ENCODE measurements at places on chromosomes 13 and 19. TPM values are rescaled to one million over a fixed set of nuclear protein-coding genes. Genes with fewer than 3 reads are reported as not detected.

The SCGB2B2 gene
- total RNA-seq = 0.13 TPM

The NKG7 gene
- total RNA-seq = not detected

DNA sequence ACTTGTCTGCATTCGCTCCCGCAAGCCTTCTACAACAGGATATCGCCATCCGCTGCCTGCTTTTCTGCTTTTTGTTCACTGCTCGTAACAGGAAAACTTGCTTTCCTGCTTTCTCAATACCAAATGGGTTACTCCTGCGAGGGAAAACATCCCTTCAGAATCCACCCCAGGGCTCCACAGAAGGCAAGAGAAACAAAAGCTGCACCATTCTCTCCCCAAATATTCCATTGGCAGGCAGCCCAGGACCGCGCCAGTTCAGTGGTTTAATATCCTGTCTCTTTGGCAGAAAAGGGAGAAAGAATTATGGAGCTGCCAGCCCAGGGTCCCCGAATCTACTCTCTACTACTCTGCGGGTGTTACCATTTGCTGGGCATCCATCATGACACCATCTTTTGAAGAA, 84.7 kb upstream of the DOCK9 start:
- no peak overlapping the region for H3K27ac ChIP-seq
- no peak overlapping the region for H3K4me3 ChIP-seq
- peaks cover 36% of the 10 kb centered on the region for H3K36me3 ChIP-seq
- peaks cover 55% of the 10 kb centered on the region for H3K4me1 ChIP-seq
- no peak for DNase-seq
- H3K27me3 ChIP-seq = peaks cover 2% of the 10 kb centered on the region

DNA sequence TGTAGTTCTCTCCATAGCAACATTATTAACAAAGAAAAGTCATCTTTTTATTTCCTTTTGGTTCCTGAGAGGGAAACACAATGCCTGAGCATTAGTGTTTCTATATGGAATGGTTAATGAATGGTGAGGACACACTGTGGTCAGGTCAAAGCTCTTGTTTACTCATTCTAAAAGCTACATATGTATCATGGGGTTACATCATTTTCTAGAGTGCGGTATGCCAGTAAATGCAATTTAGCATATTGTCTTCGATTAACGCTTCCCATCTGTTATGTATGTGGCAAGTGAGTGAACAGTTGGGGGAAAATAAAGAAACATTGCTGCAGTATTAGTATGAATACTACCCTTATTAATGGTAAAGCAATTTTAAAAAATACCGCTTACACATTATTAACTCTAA, 1152.2 kb upstream of the SPRY2 start:
- H3K4me3 ChIP-seq = no peak overlapping the region
- no peaks in the 10 kb centered on the region for H3K27me3 ChIP-seq
- DNase-seq = no peak
- H3K4me1 ChIP-seq = no peaks in the 10 kb centered on the region
- peaks cover 4% of the 10 kb centered on the region for H3K36me3 ChIP-seq

GRCh38 chr19:35403116-35403760, 32.4 kb downstream of the GPR42 start:
- H3K4me3 ChIP-seq = no peak overlapping the region
- H3K27me3 ChIP-seq = peaks cover 20% of the 10 kb centered on the region
- H3K27ac ChIP-seq = no peak overlapping the region
- DNase-seq = no peak
- peaks cover 14% of the 10 kb centered on the region for H3K4me1 ChIP-seq

DNA sequence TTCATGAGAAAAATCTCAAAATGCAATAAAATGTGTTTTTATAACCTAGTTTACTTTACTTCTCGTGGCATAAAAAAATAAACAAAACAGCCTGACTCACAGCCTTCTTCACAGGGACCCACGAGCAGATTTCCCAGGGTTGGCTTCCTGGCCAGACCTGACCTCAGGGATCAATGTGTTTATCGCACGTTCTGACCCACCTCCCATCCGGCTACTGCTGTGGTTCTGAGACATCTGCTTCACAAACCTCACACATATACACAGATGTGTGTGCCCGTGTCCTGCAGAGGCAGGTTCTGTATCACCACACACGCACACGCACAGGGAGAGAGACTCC, 118.3 kb downstream of the COL4A2 start:
- H3K36me3 ChIP-seq = peaks cover 55% of the 10 kb centered on the region
- peaks cover 47% of the 10 kb centered on the region for H3K4me1 ChIP-seq
- H3K4me3 ChIP-seq = no peak overlapping the region
- no peaks in the 10 kb centered on the region for H3K27me3 ChIP-seq
- DNase-seq = peak; percentile 52

DNA sequence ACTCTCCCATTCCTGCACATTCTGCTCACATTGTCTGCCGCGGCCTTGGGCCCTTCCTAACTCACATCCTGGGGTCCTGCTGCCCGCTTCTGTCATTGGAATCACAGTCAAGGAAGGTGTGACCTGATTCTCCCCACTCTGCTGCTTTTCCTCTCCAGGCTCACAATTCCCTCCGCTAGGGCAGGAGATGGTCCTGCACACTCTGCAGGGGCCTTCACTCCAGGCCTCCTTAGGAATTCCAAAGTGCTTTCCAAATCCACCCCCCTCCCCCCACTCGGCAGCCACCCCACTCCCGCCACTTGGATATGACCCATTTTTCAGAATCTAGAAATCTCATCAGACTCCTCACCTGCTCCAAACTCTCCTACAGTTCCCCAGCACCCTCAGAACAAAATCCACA, 3.1 kb upstream of the SLC5A5 start:
- H3K27me3 ChIP-seq = peaks cover 44% of the 10 kb centered on the region
- H3K36me3 ChIP-seq = peaks cover 2% of the 10 kb centered on the region
- H3K27ac ChIP-seq = no peak overlapping the region

- H3K27me3 ChIP-seq = peaks cover 5% of the 10 kb centered on the region
- no peak for DNase-seq
- peaks cover 13% of the 10 kb centered on the region for H3K4me1 ChIP-seq
- no peaks in the 10 kb centered on the region for H3K36me3 ChIP-seq
- no peak overlapping the region for H3K4me3 ChIP-seq
- H3K27ac ChIP-seq = no peak overlapping the region
Measured at GRCh38 chr13:76874479-76874878, 11.7 kb downstream of the KCTD12 start.

DNA sequence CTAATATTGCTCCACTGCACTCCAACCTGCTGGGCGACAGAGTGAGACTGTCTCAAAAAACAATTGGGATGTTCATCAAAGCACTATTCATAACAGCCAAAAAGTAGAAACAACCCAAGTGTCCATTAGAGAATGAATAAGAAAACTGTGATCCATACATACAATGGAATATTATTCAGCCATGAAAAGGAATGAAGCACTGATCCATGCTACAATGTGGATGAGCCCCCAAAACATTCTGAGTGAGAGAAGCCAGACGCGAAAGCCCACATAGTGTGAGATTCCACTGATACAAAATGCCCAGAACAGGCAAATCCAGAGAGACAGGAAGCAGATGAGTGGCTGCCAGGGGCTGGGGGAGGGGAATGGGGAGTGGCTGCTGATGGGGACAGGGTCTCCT, 16.0 kb downstream of the KLF2 start:
- peaks cover 58% of the 10 kb centered on the region for H3K4me1 ChIP-seq
- DNase-seq = no peak
- no peaks in the 10 kb centered on the region for H3K36me3 ChIP-seq
